ENCODE measurements at places on chromosomes 2 and 18. TPM values are rescaled to one million over a fixed set of nuclear protein-coding genes. Genes with fewer than 3 reads are reported as not detected.

NRP2 gene
- total RNA-seq: 117 TPM

GRCh38 chr18:48065601-48065995 lies 135.1 kb upstream of the SMAD2 start:
- DNase-seq: no peak

GMPPA gene
- 65.1 TPM for total RNA-seq

DNA sequence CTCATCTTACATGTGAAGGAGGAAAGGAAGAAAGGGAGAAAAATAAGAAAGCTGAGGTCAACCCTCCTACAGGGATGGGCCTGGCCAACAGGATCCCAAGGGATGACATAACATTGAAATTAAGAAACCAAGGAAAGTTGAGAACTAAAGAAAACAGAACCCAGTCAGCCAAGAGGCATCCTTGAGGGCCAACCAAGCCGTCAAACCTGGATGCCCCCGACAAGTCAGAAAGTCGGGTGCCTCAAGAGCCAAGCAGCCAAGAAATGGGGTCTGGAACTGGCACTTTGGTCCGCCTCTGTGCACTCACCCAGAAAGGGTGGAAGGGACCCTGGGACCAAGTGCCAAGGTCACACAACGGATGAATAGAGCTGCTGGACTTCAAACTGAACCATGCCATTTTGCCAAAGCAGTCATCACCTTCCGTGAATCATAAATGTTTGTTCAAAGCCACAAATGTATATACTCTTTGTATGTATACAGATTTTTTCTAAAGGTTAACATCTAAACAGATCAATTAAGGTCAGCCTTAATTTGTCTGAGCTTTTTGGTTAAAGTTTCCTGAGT lies 27.0 kb upstream of the PTPN4 start:
- no peak for DNase-seq

DNA sequence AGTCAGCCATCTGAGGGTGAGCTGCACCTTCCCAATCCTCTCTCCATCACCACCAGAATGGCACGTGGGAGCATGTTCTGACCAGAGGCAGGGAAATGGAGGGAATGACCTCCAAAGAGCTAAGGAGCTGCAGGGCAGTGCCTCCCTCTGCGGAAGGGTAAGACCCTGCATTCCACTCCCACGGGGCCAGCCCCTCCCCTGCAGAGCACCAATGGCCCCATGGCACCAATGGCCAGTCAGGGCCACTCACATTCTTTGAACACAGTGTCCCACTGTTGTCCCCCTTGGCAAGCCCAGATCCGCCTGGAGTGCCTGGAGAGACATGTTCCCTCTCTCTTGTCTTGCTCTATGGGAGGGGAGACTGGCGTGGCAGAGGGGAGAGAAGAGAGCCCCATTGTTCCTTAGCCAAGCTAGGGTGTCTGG lies 164.4 kb downstream of the TNS1 start:
- DNase-seq: no peak

NDUFS1 gene
- 125 TPM for total RNA-seq

MYO3B gene
- not detected for total RNA-seq

TACR1 gene
- total RNA-seq: not detected

RAPH1 gene
- 19.4 TPM for total RNA-seq

DNA sequence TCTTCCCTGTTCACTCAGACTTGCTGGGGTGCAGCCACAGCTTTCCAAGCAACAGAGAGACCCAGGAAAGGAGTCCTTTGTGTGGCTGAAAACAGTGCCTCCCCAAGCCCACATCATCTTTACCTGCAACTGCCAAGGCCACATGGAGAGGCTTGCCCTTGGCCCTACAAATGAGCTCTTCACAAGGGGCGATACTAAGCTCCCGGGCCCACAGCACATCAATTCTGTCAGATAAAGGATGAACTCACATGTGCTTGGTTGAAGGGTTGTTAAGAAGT lies 42.3 kb upstream of the SH3RF3 start:
- no peak for DNase-seq

DNA sequence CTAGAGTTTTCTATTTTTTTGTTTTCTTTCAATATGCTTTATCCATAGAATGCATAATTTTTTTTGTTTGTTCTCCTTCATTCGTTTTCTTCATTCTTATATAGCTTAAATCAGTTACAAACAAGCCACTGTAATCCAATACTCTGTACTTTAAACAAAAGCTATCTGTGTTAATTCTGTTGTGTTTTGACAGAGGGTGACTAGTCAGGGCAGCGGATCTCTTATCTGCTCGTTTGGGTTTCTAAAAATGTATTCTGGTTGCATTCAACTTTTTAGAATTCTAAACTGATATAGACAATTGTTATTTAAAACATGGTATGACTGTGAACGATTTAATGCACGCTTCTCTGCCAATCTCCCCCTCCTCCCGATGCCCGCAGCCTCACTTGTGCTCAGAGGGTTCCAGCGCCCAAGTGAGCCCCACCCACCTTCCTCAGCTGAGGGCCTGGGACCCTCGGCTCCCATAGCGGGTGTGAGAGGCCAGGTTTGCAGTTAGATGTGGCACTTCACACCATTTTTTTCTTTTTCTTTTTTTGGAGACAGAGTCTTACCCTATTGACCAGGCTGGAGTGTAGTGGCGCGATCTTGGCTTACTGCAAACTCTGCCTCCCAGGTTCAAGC lies 44.1 kb downstream of the NCK2 start:
- no peak for DNase-seq
